Panc1 (cell line): ENCODE measurements at places on chromosomes 13 and 19. TPM values are rescaled to one million over a fixed set of nuclear protein-coding genes. Genes with fewer than 3 reads are reported as not detected.

- DNase-seq = no peak
These were observed 89.5 kb upstream of the RFC3 start for GRCh38 chr13:33728271-33729037.

- no peak for DNase-seq
These were observed 17.0 kb upstream of the PRR20A start for GRCh38 chr13:57123681-57124080.

- peak; percentile 27 for DNase-seq
These were observed 20.0 kb upstream of the ZDHHC20 start for GRCh38 chr13:21478881-21479808.

- no peak for DNase-seq
These were observed 1539.0 kb downstream of the UQCRFS1 start for GRCh38 chr19:27673986-27674385.

GRCh38 chr13:72507416-72508199 is 219.8 kb downstream of the MZT1 start:
- no peak for DNase-seq

DNA sequence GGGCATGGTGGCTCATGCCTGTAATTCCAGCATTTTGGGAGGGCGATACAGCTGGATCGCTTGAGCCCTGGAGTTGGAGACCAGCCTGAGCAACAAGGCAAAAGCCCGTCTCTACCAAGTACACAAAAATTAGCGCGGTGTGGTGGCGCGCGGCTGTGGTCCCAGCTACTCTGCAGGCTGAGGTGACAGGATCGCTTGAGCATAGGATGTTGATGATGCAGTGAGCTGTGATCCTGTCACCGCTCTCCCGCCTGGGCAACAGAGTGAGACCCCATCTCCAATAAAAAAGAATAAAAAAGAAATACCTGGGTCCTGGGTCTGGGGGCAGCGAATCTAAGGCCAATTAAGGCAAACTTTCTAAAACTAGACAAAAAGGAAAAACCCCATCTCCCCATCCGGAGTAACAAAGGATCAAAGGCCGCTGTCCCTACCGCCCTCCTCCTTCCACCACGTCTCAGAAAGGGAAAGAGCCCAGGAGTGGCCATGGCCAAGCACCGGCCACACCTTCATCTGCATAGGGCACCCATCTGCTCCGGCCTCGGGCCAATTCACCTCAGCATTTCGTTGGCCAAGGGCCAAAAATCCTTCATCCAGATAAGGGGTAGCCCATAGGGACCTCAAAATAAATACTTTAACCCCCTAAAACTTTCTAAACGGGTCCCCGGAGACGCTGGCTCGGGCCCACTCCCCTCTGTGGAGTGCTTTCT is 851 bp downstream of the ZNF320 start:
- DNase-seq = no peak

DNA sequence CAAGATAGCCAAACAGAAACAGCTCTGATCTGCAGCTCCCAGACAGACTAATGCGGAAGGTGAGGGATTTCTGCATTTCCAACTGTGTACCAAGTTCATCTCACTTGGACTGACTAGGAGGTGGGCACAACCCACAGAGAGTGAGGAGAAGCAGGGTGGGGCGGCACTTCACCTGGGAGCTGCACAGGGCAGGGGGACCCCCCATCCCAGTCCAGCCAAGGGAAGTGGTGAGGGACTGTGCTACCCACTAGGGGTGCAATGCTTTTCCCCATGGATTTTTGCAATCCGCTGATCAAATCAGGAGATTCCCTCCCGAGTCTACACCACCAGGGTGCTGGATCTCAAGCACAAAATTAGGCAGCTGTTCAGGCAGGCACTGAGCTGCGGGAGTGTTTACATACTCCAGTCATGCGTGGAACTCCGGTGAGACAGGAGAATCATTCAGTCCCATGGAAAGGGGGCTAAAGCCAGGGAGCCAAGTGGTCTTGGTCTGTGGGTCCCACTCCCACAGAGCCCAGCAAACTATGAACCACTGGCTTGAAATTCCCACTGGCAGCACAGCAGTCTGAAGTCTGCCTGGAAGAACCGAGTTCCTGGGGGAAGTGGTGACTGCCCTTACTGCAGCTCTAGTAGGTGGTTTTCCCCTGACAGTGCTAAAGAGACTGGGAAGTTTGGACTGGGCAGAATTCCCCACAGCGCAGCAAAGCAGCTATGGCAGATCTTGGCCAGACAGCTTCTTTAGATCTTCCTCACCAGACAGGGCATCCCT is 85.1 kb upstream of the UFM1 start:
- no peak for DNase-seq

DNA sequence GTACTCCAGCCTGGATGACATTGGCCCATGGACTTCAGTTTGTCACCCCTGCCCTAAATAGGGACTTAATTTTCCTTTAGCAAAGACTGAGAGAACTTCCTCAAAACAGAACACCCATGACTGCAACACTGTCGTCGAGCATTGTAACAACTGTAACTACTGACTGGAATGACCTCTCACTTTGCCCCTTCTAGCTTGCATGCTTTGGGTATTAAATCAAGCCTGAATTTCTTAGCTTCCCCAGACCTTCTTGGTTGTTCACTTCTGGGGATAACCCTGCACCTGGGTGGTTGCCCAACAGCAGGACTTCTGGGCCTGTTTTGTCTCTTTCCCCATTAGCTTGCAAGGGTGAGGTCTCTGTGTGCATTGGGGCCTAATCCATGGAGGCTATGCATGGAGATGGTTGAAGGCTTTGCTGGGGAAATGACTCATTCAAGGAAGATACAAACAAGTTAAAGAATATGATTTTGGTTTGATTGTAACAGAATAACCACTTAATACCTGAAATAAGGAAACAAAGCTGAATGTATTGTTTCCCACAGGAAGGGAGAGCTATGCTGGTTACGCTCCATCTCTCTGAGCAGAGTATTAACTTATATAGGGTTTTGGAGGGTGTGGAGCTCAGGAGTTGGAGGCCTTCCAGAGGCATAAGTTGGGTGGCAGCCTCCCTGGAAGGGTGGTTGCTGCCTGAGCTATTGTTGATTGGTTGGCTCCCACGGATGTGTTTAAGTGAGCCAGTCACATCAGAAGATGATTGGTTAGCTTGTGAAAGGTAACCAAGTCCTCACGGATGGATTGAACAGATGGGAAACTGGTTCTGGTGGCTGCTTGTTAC is 34.7 kb upstream of the UBAC2 start:
- DNase-seq = no peak

DNA sequence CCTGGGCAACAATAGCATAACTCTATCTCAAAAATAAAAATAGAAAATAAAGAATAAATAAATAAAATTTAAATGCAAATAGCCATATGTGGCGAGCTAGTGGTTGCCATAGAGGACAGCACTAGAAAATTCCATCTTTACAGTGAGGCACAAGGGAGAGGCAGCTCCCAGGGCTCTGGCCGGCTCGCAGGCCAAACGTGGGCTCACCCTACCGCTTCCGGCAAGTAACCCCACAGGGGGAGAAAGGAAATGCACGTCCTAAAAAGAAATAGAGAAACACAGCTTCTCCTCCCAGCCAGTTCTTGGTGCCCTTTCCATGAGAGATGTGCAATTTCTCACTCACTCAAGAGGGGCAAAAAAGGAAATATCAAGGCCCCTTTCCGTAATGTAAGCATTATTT is 12.4 kb upstream of the GRWD1 start:
- no peak for DNase-seq

GRCh38 chr13:67520886-67521285 is 290.8 kb upstream of the PCDH9 start:
- no peak for DNase-seq

DNA sequence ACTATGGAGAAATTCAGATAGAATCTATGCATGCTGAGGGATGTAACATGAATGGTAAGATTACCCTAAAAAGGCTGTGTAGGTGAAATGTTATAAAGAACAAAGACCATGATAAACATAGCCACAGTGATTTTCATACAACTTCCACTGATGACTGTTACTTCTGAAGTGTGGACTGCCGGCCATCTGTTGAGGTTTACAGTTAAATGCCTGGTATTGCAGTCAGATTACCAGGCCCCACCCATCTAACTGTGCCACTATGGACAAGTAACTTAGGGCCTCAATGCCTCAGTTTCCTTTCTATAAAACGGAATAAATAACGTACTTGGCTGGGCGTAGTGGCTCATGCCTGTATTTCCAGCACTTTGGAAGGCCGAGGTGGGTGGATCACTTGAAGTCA is 395.6 kb downstream of the KLF12 start:
- DNase-seq = no peak

DNA sequence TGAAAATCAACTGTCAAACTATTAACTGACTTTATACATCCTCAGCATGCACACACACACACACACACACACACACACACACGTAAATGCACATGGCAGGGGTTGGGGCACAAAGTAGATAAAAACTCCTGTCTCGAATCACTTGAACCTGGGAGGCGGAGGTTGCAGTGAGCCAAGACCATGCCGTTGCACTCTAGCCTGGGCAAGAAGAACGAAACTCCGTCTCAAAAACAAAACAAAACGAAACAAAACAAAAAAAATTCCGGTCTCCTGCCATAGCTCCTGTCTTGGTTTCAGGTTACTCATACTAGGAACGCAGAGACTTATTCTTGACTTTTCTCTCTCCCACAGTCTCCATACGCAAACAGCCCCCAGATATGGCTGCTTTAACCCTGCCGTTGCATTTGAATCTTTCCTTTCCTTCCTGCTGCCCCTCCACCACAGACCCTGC is 148.9 kb downstream of the SHISA2 start:
- DNase-seq = no peak

DNA sequence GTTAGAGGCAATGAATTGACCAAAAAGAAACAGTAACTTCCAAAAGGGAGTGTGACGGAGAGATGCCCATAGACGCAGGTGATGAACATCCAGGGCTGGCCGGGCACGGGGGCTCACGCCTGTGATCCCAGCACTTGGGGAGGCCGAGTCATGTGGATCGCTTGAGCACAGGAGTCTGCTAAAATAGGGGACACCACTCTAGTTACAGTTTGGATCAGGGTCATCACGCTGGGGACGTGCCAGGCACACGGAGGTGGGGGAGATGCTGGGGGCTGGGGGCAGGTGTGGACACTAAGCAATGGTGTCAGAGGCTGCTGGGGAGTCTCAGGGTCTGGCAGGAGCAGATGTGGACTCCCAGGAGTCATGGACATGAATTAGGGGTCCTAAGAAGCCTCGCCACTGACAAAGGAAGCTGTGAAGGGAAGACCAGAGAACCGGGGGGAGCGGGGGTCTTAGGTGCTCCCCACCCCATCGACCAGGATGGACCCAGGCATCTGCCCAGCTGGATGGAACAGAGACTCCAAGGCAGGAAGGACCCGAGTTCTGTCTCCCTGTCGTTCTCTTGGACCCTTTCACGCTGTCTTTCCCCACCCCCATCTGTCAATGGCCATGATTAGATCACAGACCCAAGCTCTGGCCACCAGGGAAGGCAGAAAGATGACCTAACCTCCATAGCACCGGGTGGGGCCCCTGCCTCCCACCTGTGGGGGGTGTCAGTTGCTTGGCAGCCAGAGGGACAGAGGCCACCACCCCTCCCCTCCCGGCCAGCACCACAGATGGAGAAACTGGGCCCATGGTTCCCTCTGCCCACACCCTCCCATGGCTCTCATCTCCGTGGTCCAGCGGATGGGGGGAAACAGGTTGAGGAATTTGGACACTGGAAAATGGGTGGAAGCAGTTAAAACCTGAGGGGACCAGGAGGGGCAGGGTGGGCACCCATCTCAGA is 19.6 kb downstream of the CCDC8 start:
- no peak for DNase-seq

DNA sequence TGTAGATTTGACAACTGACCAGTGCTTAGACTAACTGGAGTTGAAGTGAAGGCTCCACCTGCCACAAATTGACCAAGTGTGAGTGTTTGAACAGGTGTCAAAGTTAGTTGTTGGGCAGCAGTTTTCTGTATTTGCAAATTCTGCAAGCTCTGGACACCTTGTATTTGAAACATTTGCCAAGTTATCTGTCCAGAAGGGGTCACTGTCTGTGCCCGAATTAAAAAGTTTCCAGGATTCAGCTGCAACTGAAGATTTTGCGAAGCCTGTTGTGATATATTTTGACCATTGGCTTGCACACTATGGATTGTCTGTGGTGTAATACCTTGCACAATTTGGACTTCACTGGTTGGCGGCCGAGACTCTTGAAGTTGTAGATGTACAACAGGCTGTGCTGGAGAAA is 1690.7 kb downstream of the SLITRK5 start:
- DNase-seq = no peak

DNA sequence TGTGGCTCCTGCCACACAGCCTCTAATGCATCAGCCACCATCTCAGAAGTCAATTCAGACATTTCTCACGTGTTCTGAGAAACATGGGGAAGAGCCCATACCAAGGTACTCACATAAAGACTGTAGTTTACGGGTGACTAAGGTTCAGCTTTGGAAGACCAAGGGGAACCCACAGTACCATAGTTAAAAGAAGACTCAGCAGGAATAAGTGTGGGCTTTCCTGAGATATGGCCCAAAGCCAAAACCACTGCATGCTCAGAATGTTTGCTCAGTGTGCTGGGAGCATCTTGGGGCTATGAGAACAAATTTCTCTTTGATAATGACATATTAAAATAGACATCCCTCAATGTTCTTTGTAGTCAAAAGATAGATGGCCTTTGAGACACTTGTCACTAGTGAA is 283.8 kb downstream of the DCT start:
- DNase-seq = no peak

- DNase-seq = peak; percentile 1
These were observed 932.5 kb upstream of the MIR17HG start for GRCh38 chr13:90414691-90415596.

- DNase-seq = no peak
These were observed 120.5 kb downstream of the KATNAL1 start for GRCh38 chr13:30186634-30187415.

- DNase-seq = no peak
These were observed 3.8 kb downstream of the ZNF490 start for GRCh38 chr19:12606796-12607195.

DNA sequence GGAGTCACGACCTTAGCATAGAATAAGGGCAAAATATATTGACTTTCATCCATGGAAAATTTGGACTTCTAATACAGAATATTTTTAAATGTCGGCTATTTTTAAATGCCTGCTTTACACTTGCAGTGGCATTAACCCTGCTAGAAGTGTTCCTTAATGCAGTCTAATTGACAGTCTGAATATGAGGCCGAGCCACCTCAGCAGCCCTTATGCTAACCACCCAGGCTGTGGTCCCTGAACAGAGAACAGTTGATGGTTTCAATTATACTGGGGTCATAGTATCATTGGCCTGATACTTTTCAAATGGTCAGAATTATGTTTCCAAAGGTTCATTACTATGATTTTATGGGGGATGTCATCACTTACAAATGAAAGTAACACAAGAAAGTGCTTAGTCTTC is 764.7 kb upstream of the SLITRK1 start:
- no peak for DNase-seq

GRCh38 chr13:114151565-114152284 is 19.3 kb upstream of the RASA3 start:
- DNase-seq = no peak

Gene NMRK2
- 0.21 TPM for total RNA-seq

Gene NLRP5
- not detected for total RNA-seq

Gene INTS6
- total RNA-seq = 33.2 TPM

Gene SHD
- 0.46 TPM for total RNA-seq

Gene U2AF2
- 545 TPM for total RNA-seq

Gene PRSS57
- not detected for total RNA-seq

Gene PRX
- 3.4 TPM for total RNA-seq
